Stimulated activated CD4-positive, alpha-beta T cell treated with anti-CD3 and anti-CD28 coated beads, Interleukin-1b, Interleukin-23, amount 100 ng/mL, for 48 hours (primary cell): ENCODE measurements at places on chromosomes 16 and 17.

DNA sequence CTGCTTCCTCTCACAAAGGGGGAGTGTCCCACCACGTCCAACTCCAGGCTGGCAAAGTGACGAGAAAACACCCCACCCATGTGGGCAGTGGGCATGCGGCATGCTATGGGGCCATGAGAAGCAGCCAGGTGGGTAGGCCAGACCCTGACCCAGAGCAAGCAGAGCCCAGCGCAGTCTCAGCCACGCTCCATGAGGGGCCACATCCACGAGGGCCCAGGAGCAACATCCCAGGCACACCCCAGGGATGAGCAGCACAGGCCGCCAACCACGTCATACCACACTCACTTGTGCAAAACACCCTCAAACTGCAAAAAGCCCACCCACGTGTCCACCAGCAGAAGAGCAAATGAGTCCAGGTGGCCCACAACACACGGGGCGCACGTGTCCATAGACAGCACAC is 117.0 kb downstream of the ZNF778 start:
- DNase-seq: no peak

- DNase-seq: peak; percentile 74
These were observed 5.4 kb upstream of the ZNF213 start for GRCh38 chr16:3129137-3130131.

GRCh38 chr16:67641779-67642708 is 2.9 kb upstream of the CARMIL2 start:
- no peak for DNase-seq

DNA sequence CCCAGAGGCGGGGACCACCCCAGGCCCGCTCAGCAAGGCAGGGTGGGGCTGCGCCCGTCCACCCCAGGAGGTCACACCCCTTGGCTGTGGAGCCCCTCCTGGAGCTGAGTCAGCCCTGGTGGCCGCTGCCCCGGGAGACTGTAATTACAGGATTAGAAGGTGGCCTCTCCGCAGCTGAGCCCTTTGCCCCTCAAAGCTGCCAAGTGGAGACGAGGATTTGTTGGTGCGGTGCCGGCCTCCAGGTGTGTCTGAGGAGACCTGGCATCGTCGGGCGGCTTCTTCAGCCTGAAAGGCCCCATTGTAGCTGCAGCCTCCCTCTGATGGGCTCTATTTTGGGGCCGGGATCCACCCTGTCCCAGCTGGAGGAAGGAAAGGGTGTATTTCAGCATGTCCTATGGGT is 22.7 kb upstream of the SPNS2 start:
- DNase-seq: no peak

- no peak for DNase-seq
These were observed 53.1 kb downstream of the RAP1GAP2 start for GRCh38 chr17:2849327-2849670.

GRCh38 chr16:11666103-11667055 is 1.9 kb upstream of the SNN start:
- DNase-seq: no peak

DNA sequence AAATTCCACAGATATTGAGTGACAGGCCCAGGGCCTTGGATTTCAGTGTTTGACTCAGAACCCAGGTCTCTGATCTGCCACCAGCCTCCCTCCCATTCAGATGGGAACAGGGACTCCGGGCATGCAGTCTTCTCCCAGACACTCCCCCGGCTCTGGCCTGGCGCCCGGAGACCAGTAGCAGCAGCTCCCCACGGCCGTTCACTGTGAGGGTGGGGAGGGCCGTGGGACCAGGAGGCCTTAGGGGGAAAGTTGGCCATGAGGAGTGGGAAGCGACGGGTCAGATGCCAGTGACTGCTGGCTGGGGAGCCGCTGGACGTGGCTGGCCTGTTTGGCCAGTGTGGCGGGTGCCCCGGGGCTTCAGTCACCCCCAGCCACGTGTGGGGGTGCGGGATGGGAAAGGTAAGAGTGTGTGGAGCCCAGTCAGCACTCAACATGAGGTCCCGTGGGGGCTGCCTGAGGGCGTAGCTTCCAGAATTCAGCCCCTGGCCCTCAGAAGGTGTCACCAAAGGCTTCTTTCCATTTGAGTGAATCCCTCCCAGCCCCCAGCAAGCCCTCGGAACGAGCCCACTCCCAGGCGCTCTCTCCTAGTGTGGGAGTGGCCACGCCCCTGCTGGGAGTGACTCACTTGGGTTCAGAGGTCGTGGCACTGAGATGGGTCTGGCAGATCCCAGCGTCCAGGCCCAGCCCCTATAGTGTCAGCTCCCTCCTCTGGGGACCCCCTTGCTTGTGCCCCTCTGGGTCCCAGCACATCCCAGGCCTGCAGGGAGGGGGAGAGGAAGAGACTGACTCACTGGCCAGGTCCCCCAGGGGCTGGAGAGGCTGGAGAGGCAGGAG is 309.4 kb downstream of the SEC14L1 start:
- peak; percentile 77 for DNase-seq

DNA sequence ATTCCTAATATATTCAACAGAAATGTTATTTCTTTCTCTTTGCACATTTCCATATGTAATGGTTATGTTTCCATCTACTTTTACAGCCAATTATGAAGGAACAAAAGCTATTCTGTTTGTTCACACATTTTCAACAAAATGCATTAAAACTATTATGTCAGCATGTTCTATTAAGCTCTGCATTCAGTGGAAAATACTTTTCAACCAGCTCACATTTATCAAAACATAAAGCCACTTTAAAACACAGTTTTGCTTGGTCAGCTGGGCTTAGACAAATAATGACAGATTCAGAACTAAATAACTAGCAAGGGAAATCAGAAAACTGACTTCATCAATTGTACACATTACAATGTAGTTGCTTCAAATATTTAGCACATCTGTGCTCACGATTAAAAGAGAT is 6.9 kb downstream of the SALL1 start:
- no peak for DNase-seq

- DNase-seq: no peak
These were observed 18.3 kb downstream of the GLYR1 start for GRCh38 chr16:4828567-4829321.

DNA sequence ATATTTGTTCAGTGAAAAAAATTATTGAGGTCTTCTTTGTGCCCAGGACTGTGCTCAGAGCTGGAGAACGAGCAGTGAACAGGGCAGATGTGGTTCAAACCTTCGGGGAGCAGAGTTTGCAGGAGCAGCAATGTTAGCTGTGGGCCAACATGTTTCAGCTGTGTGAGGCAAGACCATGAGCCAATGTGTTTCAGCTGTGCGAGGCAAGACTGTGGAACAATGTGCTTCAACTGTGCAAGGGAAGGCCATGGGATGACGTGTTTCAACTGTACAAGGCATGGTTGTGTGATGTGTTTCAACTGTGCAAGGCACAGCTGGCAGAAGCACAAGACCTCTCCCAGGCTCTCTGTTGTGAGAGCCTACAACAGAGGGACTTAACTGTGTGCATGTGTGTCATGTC is 35.2 kb upstream of the SDK2 start:
- no peak for DNase-seq

GRCh38 chr17:19904924-19905323 is 37.2 kb upstream of the ULK2 start:
- DNase-seq: no peak

GRCh38 chr17:7307686-7308624 is 527 bp downstream of the EIF5A start:
- DNase-seq: peak; percentile 55

DNA sequence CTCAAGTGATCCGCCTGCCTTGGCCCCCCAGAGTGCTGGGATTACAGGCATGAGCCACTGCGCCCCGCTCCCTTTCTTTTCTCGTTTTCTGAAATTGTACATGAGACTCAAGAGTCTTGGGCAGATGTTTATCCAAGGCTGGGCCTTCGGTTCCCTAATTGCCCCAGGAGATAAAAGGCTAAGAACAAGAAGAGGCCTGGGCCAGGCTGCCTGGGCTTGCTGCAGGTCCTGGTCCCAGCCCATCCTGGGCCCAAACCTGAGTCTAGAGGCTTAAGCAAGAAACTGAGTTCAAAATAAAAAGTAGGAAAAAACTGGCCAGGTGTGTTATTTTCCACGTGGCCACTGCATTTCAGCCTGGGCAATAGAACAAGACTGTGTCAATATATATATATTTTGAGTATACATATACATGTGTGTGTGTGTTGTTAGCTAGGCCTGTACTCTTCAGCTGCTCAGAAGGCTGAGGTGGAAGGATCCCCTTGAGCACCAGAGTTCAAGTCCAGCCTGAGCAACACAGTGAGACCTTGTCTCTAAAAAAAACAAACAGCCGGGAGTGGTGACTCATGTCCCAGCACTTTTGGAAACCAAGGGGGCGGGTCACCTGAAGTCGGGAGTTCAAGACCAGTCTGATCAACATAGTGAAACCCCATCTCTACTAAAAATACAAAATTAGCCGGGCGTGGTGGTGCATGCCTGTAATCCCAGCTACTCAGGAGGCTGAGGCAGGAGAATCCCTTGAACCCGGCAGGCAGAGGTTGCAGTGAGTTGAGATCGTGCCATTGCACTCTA is 6.8 kb upstream of the CLUH start:
- no peak for DNase-seq

DNA sequence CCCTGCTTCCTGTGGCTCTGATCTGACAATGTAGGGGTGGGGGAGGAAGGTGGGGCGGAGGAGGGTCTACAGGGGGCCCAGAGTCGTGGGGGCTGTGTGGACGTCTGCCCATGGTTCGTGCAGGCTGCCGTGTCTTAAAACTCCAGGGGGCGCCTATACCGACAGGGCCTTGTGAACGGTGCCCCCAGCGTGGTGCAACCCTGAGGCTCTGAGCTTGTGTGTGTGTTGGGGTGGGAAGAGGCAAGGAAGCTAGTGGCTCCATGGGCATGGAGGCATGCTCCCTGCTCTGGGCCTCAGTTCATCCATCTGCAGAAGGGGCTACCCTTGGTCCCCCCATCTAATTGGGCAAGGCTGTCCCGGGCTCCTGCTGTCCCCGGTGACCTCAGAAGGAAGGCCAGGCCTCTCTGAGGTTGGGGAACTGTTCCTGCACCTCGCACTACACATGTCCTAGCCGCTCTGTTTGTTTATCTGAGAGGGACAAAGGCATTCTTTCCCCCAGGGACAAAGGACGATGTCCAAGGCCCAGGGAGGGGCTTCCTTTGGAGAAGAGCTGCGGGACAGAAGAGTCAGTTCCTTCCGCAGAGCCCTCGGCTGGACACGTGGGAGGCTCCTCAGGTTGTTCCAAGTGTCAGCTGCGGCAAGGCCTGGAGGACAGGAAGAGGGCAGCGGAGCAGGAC is 13.5 kb downstream of the CA4 start:
- no peak for DNase-seq

DNA sequence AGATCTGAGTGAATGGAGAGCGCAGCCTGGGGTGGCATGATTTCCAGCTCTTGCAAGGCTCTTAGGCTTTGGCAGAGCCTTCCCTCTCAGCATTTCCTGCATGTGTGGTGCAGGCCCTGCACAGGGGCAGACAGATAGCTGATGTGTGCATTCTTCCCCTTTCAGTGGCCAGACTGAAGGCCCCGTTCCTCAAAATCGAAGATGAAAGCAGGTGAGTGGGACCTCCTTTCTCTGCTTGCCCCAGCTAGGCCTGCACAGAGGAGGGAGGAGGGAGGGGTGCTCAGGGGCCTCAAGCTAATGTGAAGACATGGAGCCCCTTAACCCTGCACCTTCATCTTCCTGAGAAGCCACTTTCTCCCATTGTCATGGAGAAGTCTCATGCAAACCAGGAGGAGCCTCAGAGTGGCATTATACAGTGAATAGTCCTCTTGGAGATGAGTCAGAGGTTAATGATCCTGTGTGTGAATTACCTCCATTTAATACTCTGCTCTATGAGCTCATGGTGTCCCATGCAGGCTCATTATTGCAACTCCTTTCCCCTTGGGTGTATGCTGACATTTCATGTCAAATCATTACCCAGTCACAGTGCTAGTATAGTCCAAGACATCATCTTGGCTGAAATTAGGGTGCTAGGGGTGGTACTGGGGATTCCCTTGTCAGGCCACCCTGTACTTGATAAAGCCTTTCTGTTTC is 20.4 kb upstream of the ADAM11 start:
- no peak for DNase-seq

- no peak for DNase-seq
These were observed at the start of gene SMTNL2 for GRCh38 chr17:4584101-4584916. TSS of gene SMTNL2 (plus strand) at chr17:4584529. CDS start at chr17:4584606, 77 bp downstream.

DNA sequence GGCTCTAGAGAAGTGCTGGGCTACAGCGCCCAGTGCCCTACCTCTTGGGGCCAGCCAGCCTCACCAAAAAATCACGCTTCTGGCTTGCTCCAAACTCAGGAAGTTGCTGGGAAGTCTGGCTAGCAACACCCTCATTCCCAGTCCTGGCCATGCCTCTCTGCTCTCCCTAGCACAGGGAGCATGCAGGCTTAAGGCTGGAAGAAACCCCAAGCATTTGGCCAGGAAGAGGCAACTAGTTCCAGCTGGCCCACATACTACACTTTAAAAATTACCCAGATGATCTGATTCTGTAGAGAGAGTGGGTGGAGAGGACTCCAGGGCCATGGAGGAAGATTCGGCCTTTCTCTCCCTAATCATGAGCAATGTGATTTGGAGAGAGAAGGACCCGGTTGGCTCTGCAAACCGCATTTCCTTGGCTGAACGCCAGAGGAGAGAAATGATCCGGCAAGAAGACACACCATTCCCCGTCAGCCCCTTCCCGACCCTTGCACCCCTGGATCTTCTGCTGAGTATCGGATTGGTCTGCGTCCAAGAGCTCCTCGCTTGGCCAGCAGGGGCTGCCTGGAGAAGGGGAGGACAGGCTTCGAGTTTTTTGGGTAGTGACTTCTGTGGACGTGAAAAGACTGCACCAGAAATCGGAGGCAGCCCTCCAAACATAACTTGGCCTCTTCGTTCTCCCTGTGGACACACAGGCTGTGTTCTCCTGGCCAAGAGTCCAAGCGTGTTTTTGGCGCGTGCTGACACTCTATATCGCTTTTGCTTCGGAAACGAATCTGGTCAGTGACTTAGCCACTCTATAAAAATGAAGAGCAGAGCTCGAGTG is 406.3 kb downstream of the WWOX start:
- DNase-seq: no peak

GRCh38 chr17:41885733-41886132 is 20.5 kb upstream of the KLHL11 start:
- DNase-seq: no peak

DNA sequence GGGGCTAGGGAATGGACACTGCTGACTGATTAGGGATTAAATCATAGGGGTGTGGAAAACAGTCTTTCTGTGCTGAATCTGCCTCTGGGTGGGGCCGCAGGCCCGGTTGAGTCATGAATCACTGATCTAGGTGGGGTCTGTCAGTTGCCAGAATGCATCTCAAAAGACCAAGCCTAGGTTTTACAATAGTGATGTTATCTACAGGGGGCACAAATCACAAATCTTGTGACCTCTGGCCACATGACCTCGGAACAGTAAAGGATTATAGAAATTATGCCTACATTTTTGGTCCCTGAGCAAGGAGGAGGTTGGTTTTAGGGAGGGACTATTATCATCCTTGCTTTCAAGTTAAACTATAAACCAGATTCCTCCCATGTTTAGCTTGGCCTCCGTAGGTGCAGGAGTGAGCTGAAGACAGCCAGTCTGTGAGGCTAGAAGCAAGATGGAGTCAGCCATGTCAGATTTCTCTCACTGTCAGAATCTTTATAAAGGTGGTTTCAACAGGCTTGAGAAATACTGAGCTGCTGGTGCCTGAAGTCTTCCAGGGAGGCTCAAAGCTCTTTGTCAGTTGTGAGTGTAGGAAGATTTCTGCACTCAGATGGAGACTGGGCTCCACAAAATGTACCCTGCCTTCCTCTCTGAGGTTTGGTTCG is 12.9 kb downstream of the GNGT2 start:
- no peak for DNase-seq

- no peak for DNase-seq
These were observed 45.6 kb upstream of the BAHCC1 start for GRCh38 chr17:81349397-81350319.

GRCh38 chr17:78745407-78746088 is 36.5 kb downstream of the CYTH1 start:
- no peak for DNase-seq
